Stomach (tissue), 19 donors: ENCODE measurements at places on chromosomes 7 and 10. TPM values are rescaled to one million over a fixed set of nuclear protein-coding genes. Genes with fewer than 3 reads are reported as not detected.

The GFRA1 gene
- 83.2 TPM for total RNA-seq

DNA sequence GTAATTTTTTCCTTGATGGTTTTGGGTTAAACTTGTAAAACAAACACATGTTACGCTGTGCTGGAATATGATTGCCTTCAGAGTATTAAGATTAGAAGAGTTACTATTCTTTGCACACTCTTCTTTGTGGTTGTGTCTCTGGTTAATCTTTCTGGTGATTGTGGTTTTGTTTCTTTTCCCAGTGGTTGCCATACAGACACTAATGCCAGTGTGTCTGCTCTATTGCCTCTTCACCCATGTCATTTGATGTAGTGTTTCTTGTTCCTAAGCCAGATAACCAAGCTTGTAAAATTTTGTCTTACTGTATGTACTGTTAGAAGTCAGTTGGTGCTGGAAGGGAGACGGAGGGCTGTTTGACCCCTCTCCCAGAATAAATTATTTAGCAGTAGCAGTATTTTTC lies 124.8 kb downstream of the PHTF2 start:
- DNase-seq, result no peak

The CPA2 gene
- total RNA-seq, result 17.1 TPM

DNA sequence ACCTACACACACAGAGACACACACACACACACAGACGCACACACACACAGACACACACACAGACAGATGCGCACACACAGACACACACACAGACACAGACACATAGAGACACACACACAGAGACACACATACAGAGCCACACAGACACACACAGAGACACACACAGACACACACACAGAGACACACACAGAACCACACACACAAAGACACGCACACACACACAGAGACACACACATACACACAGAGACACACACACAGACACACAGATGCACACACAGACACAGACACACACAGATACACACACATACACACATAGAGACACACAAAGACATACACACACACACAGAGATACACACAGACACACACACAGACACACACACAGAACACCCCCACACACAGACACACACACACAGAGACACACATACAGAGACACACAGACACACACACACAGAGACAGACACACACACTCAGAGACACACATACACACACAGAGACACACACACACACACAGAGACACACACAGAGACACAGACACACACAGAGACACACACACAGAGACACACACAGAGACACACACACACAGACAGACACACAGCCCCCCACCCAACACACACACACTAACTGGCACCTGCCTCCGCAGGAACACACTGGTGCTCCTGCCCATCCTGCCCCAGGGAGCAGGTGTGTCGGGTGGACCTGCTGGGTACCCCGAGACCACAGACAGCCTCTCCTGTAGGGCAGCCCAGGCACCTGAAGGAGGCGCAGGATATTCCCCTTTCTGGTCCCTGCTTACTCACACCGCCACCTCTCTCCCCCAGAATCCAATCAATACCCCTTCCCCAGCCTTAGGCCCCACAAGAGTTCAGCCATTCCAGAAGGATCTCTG lies 5.4 kb upstream of the FZD9 start:
- DNase-seq, result no peak

- DNase-seq, result peak; percentile 15
These were observed 21.5 kb upstream of the ZNF800 start for GRCh38 chr7:127413962-127414361.

The MKX gene
- total RNA-seq, result 24.1 TPM

DNA sequence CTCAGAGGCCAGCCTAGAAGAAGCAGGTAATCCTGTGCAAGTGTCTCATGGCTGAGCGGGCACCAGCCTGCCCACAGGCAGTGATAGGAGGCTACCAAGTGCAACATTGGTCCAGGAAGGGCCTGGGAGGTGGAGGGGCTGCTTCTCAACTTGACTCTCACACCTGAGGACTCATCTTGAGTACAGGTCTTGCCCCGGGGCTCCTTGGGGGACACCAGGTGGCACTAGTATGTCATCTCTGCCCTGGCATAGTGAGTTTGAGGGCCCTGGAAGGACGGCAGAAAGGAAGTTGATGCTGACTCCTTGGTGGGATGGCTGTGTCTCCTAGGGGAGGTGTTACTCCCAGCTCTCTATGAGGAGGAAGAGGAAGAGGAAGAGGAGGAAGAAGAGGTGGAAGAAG lies 2.3 kb downstream of the CCDC136 start:
- no peak for DNase-seq

GRCh38 chr10:70584909-70585544 lies 17.5 kb downstream of the PRF1 start:
- DNase-seq, result peak; percentile 89

DNA sequence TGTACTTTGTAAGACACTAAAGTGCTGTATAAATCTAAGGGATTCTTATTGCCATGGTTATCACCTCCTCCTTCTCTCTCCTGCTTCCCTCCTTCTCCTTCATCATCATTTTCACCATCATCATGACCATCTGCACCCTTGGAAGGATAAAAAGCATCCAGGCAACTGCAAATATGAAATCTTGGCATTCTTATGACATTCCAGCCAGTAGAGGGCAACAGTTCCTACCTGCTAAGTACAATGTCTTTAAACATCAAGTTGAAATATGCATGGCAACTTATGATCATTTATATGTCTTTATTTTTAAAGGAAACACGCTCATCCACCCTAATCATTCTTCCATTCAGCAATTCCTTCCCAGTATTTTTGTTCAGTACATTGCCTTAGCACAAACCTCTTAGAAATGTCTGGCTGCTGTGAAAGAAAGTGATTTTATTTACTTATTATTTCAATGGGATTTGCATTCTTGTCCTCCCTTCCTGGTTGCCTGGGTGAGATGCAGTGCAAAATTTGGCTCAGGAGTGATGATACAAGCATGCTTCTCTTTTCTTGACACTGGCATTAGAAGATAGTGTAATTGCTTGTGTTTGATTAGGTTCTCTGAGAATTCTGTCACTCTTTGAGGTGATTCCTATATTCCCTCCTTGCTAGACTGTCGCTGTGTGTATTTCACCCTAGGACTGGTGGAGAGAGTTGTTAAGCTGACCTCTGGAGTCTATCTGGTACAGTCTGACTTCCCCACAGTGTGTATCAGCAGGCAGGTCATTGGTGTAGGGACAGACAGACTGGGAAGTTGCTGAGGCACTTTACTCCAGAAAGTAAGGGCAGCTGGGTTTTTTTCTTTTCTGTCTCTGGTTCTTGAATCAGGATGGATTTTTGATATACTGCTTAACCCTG lies 188.5 kb upstream of the BMPER start:
- no peak for DNase-seq

DNA sequence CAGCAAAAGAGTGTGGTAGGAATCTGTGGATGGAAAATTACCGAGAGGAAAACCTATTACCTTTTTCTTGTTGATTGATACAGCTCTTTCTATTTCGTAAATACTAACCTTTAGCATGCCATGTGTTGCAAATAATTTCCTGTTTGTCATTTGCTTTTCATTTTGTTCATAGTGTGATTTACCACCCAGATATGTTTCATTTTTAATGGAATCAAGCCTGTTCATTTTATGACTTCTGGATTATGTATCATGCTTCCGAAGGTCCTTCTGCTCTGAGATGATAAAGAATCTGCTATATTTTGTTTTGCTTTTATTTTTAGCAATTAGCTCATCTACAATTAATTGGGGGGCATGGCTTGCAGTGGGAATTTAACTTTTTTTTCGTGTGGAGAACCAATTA lies 46.5 kb downstream of the INPP5F start:
- DNase-seq, result no peak

DNA sequence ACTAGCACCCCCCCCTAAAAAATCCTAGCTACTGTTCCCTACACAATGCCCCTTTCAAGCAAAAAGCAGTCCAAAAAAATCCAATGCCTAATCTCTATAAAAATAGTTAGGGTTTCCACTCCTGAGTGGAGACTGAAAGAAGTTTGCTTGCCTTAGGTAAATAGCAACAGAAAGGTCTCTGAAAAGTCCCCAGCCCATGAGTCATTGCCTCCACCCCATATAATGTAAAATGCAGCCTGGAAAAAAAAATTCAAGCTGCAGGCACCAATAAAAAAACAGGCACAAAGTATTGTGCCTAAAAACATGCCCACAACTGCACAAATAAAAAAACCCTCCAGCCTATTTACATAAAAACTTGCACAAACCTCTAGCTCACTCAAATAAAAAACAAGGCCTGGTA lies 47.5 kb downstream of the ZNF680 start:
- DNase-seq, result no peak

The ENTPD1 gene
- total RNA-seq, result 28.7 TPM

- DNase-seq, result no peak
These were observed 24.6 kb upstream of the TMEM248 start for GRCh38 chr7:66896441-66896840.

DNA sequence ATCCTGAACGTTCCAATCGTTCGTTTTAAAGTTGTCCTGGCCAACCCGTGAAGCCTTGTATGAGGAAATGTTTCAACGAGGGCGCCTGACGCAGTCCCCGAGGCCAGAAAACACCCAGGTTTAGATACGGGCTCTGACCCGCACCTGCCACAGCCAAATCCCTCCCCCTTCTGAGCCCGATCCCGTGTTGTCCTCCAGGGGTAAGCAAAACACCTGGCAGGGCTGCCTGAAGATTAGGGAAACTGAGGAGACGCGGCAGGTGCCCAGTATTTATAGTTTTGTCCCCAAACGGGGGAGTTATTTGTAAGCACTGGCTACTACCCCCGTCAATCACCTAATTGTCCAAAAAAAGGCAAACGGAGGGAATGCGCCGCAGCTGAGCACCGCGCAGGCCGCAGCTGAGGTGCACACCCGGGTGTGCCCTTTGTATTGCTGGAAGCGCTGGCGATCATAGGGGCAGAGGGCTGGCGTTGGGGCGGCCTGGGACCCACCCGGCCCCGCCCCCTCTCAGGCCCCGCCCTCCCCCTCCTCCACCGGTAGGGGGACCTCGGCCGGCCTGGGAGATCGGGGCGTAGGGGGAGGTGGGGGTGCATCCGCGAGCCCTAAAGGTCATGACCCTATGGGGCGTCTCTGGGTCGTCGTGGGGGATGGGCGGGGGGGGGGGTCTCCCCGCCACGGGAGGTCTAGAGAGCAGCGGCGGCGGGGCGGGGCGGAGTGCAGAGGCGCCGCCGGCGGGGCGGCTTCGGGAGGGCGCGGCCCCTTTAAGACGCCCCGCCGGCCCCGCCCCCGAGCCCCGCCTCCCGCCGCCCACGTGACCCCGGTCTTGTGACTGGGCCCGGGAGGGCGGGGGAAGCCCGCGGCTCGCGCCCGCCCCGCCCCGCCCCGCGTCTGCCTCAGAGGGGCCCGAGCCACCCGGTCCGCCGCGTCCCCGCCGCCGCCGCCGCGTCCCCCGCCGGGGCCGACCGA lies at the start of gene BRI3:
TSS of gene BRI3 (plus strand) at position 896 of the 966 bp plus-strand sequence. CDS start 110 bp downstream, outside the sequence.
- peak; percentile 97 for DNase-seq

DNA sequence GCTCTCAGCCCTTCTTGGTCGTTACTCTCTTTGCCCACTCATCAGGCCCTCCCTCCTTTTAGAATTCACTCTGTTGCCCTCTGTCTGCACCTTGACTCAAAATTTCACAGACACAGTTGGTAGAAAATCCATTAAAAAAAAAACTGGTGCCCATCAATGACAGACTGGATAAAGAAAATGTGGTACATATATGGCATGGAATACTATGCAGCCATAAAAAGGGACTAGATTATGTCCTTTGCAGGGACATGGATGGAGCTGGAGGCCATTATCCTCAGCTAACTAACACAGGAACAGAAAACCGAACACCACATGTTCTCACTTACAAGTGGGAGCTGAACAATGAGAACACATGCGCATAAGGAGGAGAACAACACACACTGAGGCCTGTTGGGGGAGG lies 115.7 kb downstream of the PARP12 start:
- DNase-seq, result no peak

The MPP7 gene
- 12.5 TPM for total RNA-seq

- DNase-seq, result peak; percentile 56
These were observed 22.8 kb downstream of the FRMPD2 start for GRCh38 chr10:48251525-48252353.

DNA sequence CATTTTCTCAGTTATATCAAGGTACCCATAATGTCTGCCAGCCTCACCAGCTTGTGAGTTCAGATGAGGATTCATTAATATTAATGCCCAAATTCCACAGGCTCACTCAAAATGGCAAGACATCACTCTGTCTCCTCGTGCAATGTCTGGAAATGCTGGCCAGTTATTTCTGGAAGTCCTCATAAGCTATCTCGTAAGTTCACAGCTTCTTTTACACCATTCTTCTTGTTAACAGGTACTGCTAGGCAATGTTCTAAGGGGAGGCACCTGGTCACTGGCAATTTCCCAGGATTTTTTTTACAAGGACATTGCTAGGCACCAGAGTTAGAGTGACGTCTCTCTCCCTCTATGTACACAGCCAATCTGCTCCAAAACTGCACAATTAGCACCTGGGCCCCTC lies 80.2 kb upstream of the SEMA3C start:
- DNase-seq, result no peak

GRCh38 chr7:158028290-158028941 lies 559.2 kb downstream of the PTPRN2 start:
- DNase-seq, result peak; percentile 78

DNA sequence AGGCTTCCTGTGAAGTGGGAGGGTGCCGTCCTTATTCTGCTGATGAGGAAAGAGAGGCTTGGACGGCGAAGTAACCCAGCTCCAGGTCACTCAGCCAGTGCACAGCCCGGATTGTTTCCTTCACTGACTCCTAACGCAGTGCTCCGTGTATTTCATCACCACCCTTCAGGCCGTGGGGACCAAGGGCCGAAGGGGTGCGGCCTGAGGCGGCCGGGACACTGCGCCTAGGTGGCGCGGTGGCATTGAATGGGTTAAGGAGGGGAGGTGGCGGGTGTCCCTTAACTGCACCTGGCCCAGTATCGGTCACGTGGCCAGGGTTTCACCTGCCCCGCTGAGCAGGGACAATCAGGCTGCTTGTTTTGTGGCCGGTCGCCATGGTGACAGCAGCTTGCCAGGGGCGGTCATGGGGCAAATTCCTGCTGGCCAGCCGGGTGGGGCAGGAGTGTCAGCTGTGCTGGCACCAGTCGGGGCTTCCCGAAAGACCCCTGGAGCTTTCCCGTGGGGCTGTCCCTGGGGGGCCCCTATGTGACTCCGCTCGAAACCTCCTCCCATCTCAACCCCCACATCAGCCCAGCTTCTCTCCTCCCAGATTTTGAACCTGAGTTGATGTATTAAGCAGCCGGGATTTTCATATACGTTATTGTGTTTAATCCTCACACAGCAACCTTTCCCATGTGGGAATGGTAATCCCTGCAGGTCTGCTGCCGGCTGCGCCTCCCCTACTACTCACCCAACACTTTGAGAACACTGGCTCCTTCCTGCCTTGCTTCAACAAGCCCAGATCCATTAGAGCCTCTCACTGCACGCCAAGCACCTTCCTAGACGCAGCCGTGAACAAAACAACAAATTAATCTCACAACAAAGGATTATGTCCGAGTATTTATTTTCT lies 4.4 kb upstream of the ABHD11 start:
- DNase-seq, result peak; percentile 98

The GIMAP4 gene
- total RNA-seq, result 27.7 TPM

- no peak for DNase-seq
These were observed 301.5 kb upstream of the SHH start for GRCh38 chr7:156113731-156114130.

DNA sequence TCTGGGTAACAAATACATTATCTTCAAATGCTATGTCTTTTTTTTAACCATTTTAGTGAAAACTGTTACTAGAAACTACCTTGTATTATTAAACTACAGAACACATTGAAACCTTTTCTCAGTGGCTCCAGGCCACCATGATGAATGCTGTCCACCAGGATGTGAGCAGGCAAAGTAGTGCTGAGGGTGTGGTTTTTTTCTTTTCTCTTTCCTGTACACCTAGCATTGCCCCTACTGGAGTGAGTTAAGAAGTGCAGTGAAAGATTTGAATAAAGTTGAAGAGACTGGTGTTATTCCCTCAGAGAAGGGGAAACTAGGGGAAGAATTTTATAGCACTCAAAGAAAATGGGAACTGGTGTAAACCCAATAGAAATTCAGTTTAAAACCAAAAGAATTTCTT lies 120.0 kb upstream of the SAMD8 start:
- no peak for DNase-seq
